ENCODE measurements at places on chromosomes 1 and 21. TPM values are rescaled to one million over a fixed set of nuclear protein-coding genes. Genes with fewer than 3 reads are reported as not detected.

DNA sequence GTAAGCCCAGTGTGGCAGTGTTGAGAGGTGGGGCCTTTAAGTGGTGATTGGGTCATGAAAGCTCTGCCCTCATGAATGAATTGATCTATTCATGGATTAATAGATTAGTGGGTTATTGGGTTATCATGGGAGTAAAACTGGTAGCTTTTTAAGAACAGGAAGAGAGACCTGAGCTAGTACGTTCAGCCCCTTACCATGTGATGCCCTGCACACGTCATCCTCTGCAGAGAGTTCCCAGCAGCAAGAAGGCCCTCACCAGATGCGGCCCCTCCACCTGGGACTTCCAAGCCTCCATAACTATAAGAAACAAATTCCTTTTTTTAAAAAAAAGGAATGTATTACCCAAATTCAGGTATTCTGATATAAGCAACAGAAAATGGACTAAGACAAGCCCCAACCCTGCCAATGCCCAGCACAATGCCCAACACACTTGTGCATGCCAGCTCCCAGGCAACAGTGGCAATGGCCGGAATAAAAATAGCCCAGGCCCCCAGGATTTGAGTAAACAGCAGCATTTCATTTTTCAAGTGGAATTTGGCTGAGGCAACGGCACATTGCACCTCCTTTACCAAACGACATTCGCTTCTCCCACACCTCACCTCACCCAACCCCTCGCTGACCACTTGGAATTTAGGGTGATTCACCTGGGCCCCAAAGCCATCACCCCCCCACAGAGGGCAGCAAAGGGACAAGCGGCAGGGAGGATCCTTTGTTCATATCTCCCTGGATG, 215.9 kb downstream of the TOMM20 start:
- no peak for DNase-seq

GRCh38 chr1:164466429-164466828, 92.6 kb upstream of the PBX1 start:
- no peak for DNase-seq

- DNase-seq = no peak
Measured at GRCh38 chr1:14826172-14826636, 227.7 kb downstream of the KAZN start.

The HENMT1 gene
- 17.9 TPM for total RNA-seq

The CAMK2N1 gene
- total RNA-seq = 1.9 TPM

The FCMR gene
- total RNA-seq = 24.5 TPM

The PCBP3 gene
- 8.2 TPM for total RNA-seq

The C4BPA gene
- not detected for total RNA-seq

All from activated T-helper 1 cell treated with anti-CD3 and anti-CD28 coated beads, Interleukin-12 subunit alpha, Interleukin-12 subunit beta, Interleukin-2, Interleukin-4 antibody, amounts not matched to agents 30 ng/mL and 10 ng/mL and 1 ng/mL, durations not matched to agents 14 hours and 24 hours and 36 hours (primary cell).